Stimulated activated CD4-positive, alpha-beta T cell treated with anti-CD3 and anti-CD28 coated beads, Interleukin-15, amount 100 ng/mL, for 1 hour (primary cell): ENCODE measurements at places on chromosomes 7 and 10.
A peak's percentile ranks its signal among the peaks of the same experiment; 100 is the strongest.

- DNase-seq = no peak
Measured at GRCh38 chr7:47576866-47577306, 5.0 kb downstream of the TNS3 start.

- no peak for DNase-seq
Measured at GRCh38 chr7:136050462-136050847, 73.3 kb upstream of the MTPN start.

DNA sequence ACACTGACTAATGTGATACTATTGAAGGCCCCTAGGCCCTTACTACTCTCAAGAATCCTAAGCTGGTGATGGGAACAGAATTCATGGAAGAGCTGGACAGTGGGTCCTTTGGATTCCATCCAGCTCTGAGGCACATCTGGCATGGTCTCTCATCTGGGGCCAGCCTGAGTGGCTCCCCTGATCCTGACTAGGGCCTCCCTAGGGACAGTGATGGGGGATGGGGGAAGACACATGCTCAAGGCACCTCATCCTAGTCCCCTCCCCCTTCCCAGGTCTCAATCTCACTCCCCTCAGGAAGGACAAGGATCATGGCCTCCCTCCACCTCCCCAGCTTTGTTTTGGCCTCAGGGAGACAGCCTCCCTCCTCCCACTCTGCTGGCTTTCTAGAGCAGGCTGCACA is 1.8 kb downstream of the KCNIP2 start:
- DNase-seq = no peak

DNA sequence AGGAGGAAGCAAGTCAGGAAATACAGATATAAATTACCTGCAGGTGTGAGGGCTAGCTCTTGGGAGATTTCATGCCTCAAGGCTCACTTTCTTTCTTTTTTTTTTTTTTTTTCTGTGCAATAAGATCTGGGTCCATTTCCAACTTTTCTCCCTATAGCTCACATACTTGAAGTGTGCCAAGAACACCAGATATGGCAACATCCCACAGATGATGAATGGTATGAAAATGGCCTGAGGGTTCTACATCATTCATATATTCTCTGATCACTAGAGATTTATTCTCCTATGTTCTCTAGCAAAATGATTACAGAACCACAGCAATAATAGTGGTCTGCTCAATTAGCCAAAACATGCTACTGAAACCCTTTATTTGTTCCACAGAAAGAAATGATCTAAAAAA is 117.2 kb downstream of the LRRTM3 start:
- DNase-seq = no peak

- no peak for DNase-seq
Measured at GRCh38 chr10:27506280-27506679, 2.2 kb downstream of the RAB18 start.

GRCh38 chr7:106010866-106011265 is 47.8 kb downstream of the CDHR3 start:
- DNase-seq = no peak

- DNase-seq = no peak
Measured at GRCh38 chr7:35805876-35806275, 5.0 kb downstream of the SEPTIN7 start.

GRCh38 chr10:111822661-111823060 is 360.9 kb downstream of the GPAM start:
- no peak for DNase-seq

- no peak for DNase-seq
Measured at GRCh38 chr7:2248984-2249694, 7.1 kb downstream of the NUDT1 start.

DNA sequence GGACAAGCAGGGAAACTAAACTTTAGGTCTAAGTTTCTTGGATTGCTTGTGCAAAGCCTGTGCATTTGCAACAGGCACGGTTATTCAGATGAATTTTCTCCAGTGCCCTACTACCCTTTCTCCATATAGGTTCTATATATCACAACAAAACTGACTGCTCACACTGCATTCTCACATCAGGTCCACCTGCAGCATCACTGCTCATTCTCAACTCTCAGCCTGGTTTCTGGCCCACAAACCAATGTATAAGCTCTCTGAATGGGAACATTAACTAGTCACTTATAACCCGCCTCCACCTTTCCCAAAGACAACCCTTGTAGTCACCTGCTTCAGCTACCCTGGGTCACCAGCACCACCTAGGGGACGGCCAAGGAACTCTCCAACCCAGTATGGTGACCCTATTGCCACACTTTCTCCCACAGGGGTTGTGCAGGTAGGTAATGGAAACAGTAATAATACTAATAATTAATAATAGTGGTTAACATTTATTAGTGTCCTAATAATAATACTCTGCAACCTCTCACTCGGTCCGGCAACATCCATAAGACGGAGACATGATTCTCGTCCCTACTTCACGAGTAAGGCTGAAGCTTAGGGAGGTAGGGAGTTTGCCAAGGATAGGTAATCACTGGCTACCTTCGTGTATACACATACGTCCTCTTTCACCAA is 97.3 kb downstream of the CLEC2L start:
- peak; percentile 45 for DNase-seq

DNA sequence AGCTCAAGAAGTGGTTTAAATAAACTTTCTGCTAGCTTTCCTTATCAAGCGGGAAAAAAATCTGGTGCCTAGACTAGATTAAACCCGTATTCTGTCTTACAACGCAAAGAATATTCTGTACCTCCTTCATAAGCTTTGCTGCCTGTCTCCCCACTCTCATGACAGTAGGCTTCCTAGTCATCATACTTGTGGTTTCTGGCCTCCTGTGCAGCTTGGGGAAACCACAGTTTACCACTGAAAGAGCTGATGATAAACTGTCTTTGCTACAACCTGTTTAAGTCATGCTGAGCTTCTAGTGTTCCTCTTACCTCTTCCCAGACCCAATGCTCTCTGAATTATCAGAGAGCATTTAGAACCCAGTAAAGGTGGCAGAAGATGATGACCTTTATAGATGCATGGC is 55.0 kb downstream of the PODXL start:
- no peak for DNase-seq

DNA sequence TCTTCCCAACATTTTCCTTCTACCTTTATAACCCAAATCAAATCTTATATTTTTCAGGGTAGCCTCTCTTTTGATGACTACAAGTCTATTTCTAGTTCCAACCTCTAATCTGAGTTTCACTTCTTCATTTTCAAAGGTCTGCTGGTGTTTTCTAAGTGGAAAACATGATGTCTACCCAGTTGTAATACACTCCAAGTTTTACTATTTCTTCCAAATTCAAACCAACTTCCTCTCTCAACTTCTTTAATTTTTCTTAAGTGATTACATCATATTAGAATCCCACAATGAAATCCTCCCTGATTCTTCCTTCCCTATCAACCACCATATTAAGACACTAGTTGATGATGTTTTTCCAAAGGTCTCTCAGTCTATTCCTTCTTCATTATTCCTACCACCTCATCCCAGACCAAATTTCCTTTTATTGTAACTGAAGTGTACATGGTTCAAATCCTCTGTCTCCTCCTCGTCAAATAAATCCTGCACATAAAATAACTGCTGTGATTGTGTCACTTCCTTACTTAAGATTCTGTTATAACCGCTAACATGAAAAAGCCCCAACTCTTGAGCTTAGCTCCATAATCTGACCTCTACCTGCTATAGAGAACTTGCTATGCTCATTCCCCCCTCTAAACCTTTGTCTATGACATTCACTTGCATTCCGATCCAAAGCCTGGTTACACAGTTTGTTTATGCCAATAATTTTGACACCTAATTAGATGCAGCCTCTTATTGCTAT is 12.7 kb downstream of the TAS2R38 start:
- no peak for DNase-seq

DNA sequence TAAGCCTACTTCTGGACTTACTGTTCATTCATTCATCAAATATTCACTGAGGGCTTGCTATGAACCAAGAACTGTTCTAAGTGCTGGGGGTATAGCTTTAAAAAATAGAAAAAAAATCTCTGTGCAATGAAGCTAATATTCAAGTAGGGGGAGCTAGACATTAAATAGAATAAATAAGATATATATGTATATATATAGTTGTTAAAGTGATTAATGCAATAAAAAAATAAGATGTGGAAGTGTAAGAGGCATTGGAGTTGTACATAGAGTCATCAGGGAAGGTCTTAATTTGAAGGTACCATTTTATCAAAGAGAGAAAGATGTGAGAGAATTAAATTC is 181.2 kb upstream of the AGR3 start:
- no peak for DNase-seq

GRCh38 chr7:80589631-80590030 is 48.8 kb upstream of the CD36 start:
- no peak for DNase-seq

- no peak for DNase-seq
Measured at GRCh38 chr10:130864961-130865818, 446.3 kb downstream of the TCERG1L start.

DNA sequence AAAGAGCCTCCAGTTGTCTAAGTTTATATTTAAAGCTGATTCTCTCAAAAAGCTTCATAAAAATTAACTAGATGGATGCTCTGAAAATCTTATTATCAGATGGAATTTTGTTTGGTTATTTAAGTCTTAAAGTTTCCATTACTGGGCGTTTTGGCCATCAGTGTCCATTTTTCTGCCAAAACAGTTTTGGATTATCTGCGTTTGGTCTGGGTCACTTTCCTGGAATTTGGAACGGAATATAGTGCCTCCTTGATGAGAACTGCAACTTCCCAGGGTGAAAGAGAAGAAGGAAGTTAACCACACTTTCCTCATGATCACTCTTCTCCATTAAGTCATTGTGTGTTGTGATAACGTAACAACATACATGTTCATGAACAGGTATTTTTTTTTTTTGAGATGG is 764.9 kb upstream of the AUTS2 start:
- DNase-seq = no peak

DNA sequence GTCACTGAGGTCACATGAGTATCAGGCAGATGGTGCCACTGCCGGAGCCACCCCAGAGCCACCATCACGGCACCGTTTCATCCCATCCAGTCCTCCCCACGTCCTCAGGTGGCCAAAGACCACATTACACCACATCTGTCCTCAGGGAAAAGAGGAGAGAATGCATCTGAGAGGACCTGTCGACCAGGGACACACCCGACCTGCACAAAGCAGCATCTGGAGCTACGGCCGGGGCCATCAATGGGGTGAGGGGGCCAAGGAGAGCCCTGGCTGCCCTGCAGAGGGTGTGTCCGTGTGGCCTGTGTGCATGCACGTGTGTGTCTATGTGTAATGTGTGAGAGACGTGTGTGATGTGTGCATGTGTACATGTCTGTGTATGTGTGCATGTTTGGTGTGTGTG is 480.6 kb downstream of the DNAJB6 start:
- no peak for DNase-seq

DNA sequence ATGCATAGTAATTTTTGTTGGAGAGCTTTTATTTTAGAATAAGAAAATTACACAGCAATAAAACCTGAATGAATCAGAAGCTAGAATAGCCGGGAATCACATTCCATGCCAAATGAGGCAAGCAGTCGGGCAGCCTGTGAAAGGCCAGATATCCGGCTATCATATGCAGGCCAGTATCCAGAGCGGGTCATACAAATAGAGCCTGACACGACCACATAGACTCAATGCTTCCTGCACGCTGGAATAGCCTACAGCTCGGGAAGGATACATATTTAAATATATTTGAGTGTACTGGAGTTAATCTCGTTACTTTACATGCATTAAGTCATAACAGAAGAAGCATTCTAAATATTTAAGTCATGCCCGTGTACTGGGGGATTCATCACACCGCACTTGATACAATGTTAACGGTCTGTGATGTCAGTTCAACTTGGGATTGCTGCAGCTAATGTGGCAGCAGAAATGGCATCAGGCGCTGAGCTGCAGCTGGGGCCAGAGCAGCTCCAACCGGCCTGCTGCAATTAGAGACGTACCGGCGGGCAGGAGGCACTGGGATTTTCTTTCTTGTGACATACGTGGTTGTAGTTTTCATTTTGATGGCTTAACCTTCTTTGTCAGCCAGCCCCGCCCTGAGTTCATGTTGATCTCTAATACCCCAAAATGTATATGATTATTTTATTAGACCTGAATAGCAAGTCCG is 112.0 kb downstream of the EBF3 start:
- DNase-seq = no peak
